ENCODE measurements at places on chromosomes 12 and 14.
A peak's percentile ranks its signal among the peaks of the same experiment; 100 is the strongest.

- no peak for DNase-seq
Measured at GRCh38 chr12:10207136-10207535, 5.5 kb upstream of the GABARAPL1 start.

DNA sequence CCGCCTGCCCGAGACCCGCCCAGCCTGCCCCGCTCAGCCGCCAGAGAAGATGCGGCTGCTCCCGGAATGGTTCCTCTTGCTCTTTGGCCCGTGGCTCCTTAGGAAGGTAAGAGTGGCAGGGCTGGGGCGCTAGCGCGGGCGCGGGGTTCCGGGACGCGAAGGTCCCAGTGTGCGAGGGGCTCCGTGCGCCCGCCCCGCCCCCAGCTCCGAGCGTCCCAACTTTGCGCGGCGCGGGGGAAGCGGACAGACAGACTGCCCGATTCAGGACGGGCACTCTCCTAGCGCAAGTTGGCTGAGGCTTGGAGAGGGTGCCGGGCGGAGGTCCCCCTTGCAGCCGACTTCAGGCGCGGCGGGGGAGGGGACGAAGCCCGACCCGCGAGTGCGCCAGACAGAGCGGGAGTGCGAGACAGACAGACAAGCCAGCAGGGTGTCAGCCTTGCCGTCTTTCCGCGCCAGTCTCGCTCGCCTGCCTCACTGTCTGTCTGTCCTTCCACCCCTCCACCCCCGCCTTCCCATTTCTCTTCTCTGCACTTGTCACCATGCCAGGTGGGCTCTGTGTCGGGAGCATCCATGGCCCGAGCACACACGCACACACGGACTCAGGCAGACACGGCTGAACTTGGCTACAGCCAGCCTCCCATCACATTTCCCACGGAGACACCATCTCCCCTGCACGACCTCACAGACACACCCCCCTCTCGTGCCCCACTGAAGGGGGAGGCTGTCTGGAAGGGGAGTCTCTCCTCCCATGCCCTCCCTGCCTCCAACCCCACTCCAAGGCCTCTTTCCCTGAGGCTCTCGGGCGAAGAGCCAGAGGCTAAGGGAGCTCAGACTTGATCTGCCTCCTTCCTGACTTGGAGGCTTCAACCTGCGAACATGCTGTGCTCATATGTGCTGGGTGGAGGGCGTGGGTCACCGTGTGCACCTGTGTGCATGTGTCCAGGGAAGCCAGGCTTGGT is 606 bp downstream of the NXPH4 start:
- no peak for DNase-seq

GRCh38 chr12:59164991-59165718 is 244.9 kb upstream of the LRIG3 start:
- DNase-seq = peak; percentile 22

- DNase-seq = peak; percentile 79
Measured at GRCh38 chr14:63656194-63656593, 14.5 kb upstream of the WDR89 start.

GRCh38 chr14:25588751-25589150 is 538.8 kb upstream of the STXBP6 start:
- no peak for DNase-seq

GRCh38 chr14:64722842-64723447 is 18.7 kb downstream of the PLEKHG3 start:
- no peak for DNase-seq
